ENCODE measurements at places on chromosomes 6 and 20.

DNA sequence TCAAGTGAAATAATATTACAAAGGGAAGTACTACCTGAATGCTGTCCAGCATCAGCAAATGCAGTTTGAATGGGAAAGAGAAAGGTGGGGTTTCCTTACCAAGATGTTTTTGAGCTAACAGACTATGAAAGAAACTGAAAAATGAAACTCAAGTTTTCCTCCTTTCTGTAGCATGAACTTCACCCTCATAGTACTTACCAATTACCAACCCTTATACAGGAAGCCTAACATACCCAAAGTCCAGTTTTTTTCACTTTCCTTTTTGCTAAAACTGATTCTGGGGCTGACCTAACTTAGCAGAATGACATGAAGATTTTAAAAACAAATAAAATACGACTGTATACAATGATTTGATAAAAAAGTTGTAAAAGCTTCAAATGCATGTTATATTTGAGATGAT lies 5.2 kb downstream of the ZNFX1 start:
- DNase-seq, result no peak

DNA sequence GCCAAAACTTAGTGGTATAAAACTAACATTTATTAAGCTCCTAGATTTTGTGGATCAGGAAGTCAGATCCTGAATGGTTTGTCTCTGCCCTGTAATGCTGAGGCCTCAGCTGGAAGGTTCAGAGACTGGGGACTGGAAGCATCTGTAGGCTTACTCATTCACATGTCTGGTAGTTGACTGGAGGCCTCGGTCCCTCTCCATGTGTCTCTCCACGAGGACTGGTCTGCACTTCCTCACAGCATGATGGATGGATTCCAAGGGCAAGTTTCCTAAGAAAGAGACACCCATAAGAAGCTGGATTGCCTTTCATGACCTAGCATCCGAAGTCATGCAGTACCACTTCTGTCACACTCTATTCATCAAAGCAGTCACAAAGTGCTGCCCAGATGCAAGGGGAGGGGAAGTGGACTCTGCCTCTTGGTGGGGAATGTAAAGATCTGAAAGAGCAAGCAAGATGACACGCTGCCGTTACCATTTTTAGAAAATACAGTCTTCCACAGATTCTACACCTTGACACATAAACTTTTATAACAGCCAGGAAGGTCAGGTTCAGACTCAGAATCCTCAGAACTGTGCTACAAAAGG lies 17.2 kb upstream of the MDGA1 start:
- no peak for DNase-seq

DNA sequence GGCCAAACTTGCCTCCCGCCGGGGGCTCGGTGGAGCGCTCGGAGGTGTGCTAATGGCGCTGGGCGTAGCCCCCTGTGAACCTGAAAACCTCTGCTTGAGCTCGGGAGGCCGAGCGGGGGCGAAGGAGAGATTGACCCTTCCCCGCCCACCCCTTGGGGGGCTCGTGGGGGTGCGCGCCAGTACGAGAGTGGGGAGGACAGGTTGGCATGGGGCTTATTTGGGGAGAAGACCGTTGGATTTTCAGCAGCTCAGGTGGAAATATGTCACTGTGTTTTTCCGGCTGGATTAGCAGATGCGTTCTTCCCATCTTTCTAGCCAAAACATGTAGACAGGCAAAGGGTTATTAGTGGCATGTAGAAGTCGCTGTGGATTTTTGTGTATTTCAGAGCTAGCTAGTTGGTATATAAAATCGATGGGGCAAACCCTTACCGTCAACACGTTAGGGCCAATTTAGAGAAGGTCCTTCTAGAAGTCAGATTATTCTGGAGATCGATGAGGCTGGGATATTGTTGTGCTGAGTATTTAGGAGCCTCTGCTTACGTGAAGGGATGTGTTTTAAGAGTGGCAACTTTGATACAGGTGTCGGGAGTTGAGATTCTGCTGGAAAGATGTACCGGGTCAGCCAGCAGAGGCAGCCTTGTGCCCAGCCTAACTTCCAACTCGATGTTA lies 525 bp downstream of the NCOA7 start:
- peak; percentile 66 for DNase-seq

GRCh38 chr6:35300848-35301247 lies 3.2 kb downstream of the DEF6 start:
- no peak for DNase-seq

DNA sequence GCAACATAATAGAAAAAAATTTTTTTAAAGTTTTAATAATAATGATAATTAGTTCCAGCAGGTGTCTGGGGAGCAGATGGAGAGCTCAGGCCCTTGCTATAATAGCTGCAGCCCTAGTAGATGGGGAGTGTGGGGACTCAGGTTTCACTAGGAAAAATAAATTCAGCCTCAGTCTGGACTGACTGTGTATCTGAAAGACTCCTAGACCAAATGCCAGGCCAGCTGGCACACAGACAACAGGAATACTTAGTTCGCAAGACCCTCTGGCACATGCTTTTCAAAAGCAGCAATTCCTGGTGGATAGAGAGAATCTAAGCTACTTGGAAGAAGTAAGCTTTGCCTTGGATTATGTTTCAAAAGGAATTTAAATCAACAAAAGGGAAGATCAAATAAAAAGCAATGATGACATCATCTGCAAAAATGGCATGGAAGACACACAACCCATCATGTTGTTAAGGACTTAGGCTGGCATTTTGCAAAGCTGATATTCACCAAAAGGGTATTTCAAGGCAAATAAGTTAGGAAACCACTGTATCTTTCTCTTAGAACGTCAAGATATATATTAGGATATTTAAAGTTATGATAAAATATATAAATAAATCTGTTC lies 107.8 kb downstream of the RNGTT start:
- DNase-seq, result no peak

DNA sequence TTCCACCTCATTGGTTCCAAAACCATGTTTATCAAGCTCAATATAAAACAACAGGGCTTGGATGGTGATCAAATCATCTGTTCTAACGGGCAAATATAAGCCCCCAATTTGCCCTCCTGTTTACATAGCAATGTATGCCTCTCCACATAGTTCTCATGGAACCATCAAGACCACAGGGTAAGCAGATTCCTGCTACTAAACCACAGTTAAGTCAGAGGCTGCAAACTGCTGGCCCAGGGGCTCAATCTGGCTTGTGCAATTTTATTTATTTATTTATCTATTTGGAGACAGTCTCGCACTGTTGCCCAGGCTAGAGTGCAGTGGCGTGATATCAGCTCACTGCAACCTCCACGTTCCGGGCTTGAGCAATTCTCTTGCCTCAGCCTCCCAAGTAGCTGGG lies 18.9 kb upstream of the MTHFD1L start:
- DNase-seq, result no peak

DNA sequence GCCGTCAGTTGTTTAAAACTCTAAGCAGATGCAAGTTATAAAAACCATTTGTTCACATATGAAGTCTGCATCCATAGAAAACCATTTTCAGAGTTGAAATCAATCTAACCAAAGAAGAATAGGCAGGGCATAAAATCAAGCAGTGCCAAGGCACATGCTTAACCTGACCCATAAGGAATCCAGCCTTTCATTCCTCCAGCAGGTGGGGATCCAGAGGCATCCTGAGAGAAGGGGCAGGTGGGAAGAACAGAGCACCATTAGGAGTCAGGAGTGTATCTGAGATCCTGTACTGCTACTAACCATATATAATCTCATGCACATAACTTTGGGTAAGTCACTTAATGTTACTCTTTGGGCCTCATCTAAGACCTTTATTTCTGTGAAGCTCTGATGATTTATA lies 29.4 kb upstream of the FOXO3 start:
- DNase-seq, result no peak

DNA sequence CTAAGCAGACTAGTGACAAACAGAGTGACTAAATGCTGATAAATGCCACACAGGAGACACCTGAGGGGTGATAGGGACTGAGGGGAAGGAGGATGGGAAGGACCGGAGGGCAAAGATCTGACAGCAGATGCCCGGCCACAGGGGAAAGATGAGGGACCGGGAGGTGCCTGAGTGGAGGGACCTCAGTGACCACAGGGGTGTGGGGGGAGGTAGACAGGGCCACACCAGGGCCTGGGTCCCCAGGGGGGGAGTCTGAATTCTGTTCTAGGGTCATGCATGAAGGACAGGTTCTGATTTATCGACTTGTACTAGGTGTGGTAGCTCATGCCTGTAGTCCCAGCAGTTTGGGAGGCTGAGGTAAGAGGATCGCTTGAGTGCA lies 6.9 kb downstream of the BCAS4 start:
- no peak for DNase-seq

- DNase-seq, result peak; percentile 52
Observed at GRCh38 chr6:138007014-138007472, 100.2 kb downstream of the PERP start.

Data from A673 (cell line).